ENCODE measurements at places on chromosomes 3 and 15. TPM values are rescaled to one million over a fixed set of nuclear protein-coding genes. Genes with fewer than 3 reads are reported as not detected.

- no peak for DNase-seq
These were observed 28.9 kb downstream of the INSYN1 start for GRCh38 chr15:73724212-73724611.

Gene GOLGA8K
- 0.68 TPM for total RNA-seq

Gene AVEN
- total RNA-seq, result 8.9 TPM

Gene GNAT1
- not detected for total RNA-seq

- DNase-seq, result no peak
These were observed 13.2 kb upstream of the SCAMP5 start for GRCh38 chr15:74982183-74982582.

Gene ATP13A5
- not detected for total RNA-seq
